ENCODE measurements at places on chromosomes 2 and 18. TPM values are rescaled to one million over a fixed set of nuclear protein-coding genes. Genes with fewer than 3 reads are reported as not detected.

Gene VIL1
- total RNA-seq = not detected

Gene POLR1A
- 34.7 TPM for total RNA-seq

Gene TRPM8
- not detected for total RNA-seq

Gene POTEE
- total RNA-seq = 1.4 TPM

Gene PXDN
- 226 TPM for total RNA-seq

Gene SERPINB13
- not detected for total RNA-seq

Gene ATAD2B
- 108 TPM for total RNA-seq
